Astrocyte (in vitro differentiated cells and primary cell): ENCODE measurements at places on chromosomes 6 and 20.

- DNase-seq: no peak
Observed at GRCh38 chr6:135179372-135179771, 1.7 kb upstream of the MYB start.

DNA sequence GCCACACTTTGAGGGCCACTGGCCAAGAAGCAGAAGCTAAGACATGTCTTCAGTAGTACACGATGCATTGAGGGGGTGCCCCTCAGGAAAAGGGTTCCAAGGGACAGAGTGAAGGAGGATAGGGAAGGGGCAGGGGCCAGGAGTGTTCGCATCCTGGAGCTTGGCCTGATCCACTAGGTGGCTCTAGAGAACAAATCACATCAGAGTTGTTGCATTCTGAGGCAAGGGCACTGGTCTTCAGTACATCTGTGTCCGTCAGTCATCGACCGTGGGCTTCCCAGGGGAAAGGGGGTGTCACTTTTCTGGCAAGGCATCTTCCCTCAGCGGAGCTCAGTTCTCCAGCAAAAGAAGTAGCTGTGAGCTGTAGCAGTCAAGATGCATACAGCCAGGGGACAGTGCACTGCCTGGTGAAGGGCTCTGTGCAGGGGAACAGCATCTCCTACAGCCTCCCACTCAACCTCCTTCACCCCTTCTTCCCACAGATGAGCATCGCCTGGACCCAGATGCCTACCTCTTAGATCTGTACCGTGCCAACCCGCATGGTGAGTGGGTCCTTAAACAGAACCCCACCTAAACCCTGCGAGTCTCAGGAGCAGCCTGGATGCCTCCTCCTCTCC, 47.8 kb downstream of the ARHGAP40 start:
- peak; percentile 6 for DNase-seq

- no peak for DNase-seq
Observed at GRCh38 chr6:163782436-163783003, 368.0 kb downstream of the QKI start.

DNA sequence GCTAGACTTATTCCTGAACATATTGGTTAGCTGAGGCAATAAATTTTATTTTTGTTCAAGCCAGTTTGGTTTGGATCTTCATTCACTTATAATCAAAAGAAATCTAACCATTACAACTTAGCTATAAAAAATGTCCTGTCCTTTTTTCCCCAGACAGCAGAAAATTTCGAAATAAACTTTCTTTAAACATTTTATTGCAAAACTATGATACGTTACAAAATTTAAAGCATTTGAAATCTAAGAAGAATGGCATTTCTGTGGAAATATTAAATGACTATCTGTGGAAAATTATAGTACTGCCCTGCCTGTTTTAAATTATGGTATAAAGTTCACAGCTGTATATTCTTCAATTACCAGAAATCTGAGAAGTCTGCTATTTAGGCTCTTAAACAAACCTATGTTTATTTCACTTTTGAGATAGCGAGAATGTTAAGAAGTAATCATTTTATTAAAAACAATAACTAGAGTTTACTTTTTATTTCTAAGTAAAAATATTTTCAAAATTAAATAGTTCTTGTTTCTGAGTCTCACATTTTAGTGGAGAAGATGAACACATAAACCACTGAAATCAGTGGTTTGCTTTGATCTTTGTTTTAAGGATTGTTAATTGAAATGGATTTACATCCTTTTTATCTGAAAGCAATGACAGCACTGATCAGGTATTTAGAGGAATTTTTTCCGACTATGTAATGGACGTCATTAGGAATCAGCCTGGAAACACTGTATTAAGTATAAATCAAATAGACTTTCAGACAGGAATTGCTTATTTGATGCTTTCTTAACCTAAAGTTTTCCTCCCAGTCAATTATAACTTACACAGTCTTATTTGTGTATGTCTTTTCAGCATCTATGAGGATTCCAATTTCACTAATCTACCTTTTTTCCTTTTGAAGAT, 553.7 kb downstream of the COL12A1 start:
- peak; percentile 17 for DNase-seq

DNA sequence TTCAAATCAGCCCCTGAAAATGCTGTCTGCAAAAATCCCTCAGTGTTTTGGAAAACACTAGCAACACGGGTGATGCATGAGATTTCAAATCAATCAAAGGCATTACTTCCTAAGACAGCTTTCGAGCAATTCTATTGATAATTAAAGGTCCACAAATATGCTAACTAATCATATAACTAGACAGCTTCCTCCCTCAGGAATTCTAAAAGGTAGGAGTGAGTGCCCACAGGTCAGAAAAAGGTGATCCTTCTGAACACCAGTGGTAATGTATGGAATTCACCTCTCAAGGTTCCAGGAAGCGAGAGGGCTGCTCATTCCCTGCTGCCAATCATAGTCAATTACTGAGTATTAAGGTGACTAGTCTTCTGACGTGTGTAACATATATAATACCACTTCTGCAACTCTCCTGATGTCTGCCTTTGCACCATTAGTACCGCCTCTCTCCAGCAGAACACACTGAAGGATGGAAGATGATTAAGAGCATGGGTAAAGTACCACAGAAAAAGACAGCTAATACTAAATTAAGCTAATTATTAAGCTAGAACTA, 16.4 kb downstream of the MAN1A1 start:
- DNase-seq: no peak

- no peak for DNase-seq
Observed at GRCh38 chr6:135233686-135234491, 52.8 kb downstream of the MYB start.
